Skin of body (tissue), 3 donors: ENCODE measurements at places on chromosomes 12 and 14.

DNA sequence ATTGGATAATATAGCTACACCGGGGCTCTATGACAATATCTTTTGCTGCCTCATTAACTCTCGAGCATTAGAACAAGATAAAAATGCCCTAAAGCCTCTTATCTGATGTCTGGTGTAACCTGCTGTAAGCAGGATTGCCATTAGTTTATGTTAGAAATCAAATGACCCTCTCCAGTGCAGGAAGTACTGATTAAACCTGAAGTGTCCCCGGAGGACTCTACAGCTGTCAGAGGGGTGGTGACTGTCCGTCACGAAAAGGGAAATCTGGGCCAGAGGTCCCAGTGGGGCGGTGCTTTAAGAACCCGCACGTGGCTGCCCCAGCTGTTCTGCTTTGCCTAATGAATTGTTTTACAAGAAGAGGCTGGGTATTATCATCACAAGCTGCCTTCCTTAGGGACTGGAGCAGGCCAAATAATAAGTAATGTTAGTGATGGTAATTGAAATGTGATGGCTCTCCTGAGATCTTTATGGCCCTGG lies 55.7 kb downstream of the LIN52 start:
- no peak for DNase-seq

DNA sequence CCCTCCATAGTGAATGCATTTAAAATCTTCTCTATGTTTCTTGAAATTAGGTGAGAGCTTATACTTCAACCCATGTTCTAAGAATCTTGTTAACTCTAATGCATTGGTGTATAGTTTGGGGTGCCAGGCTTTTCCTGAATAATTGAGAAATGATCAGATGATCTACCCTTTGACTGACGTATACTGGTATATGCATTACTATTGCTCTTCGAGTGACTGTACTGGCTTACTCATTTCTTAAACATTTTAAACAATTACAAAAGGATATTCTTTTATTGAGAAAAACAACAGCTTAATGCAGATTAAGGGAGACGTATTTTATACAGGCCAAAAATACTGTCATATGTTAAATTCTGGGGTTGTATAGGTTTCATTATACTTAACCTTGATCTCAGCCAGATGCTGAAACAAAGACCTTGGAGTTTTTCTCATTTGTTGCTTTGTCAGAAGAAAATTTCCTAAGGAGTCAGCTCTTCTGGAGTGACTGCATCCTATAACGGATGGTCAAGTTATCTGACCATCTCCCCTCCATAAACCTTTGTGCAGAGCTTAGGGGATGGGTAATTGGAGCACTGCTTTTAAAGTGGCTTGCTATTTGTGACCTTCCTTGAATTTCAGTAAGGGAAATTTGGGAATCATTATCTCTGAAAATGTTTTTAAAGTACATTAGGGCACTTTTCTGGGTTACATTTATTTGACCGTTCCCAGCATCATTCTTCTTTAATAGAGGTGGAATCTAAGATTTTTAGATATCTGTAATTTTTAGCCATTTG lies 507.6 kb downstream of the PCNX1 start:
- no peak for DNase-seq

GRCh38 chr12:117178301-117178700 lies 12.0 kb downstream of the FBXO21 start:
- no peak for DNase-seq

- DNase-seq = no peak
Measured at GRCh38 chr14:68033336-68033932, 213.9 kb downstream of the RAD51B start.

- DNase-seq = peak; percentile 81
Measured at GRCh38 chr12:109949089-109949488, 47.1 kb downstream of the GIT2 start.

- peak; percentile 30 for DNase-seq
Measured at GRCh38 chr14:69093631-69094421, 59.1 kb downstream of the DCAF5 start.

- no peak for DNase-seq
Measured at GRCh38 chr14:57066463-57066862, 202.2 kb downstream of the EXOC5 start.

DNA sequence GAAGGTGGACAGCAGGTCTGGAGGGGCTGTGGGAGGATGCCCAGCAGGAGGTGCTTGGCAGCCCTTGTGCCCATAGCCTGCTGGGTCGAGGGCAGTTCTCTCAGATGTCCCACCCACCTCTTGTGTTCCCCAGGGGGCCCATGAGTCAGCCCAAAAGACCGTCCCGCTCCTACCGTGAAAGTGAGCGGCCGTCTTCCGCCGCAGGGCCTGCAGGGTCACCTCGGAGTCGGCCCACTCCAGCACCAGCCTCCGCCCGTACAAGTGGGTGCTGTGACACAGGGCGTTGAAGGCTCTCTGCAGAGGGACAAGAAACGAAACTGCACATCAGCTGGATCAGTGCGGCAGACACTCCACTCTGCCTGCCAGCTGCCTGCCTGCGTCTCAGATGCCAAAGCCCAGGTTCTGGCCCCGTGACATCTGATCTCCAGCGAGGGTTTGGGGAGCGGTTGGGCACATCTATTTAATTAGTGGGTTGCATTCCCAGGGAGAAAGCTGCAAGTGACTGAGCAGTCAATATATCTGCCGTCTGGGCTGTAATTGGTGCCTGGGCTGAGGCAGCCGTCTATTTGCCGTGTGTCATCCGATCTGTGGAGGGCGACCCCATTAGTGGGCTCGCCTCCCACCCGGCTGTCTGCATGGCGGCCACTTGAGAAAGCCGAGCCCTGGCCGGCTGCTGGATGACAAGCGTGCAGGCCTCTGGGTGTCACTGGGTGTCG lies 121.5 kb downstream of the RBM19 start:
- no peak for DNase-seq
